ENCODE measurements at places on chromosomes 5 and 9.

DNA sequence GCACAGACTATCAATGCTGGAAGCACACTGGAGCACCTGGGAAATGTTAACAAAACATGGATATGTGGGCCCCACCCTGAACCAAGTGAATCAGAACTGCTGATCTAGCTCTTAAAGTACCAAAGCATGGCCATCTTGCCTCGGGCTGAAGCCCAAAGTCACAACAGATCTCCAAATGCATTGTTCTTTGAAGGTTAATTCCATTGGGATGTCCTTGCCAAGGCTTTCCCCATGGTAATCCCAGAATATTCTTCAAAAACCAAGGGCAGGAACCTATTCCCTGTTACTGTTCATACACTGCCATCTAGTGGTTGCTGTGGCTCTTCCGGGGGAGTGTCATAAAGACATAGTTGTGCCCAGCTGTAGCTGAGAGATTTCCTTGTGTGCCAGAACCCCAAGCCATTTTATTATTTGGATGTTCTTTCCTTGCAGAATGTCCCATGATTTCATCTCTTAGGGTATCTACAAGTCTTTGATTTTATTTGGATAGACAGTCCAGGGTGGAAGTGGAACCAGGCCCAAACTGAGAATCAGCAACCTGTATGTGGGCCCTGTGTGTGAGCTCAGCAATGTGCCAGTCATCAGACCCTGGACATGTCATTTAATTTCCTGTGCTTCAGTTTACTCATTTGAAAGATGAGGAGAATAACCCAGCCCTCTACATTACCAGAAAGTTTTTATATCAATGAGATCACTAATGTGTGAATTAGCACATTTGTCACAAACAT is 290.0 kb downstream of the ACTL7B start:
- DNase-seq = no peak

DNA sequence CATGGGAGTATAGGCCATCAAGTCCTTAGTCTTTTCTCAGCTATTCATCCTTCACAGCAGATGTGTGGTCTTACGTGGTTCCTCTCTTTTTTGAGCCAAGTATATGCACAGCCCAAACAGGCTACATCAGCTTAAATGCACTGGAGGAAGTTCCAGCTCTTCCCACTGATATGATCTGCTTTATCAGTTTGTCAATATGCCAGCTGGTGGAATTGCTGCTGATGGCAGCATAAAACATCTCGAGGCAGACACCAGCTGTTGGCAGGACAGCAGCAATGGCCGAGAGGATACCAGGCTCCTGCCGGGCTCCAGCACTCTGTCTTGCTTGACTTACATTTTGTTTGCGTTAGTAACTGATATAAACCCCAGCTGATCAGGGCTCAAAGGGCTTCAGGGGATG is 143.4 kb downstream of the TENT4A start:
- DNase-seq = no peak

DNA sequence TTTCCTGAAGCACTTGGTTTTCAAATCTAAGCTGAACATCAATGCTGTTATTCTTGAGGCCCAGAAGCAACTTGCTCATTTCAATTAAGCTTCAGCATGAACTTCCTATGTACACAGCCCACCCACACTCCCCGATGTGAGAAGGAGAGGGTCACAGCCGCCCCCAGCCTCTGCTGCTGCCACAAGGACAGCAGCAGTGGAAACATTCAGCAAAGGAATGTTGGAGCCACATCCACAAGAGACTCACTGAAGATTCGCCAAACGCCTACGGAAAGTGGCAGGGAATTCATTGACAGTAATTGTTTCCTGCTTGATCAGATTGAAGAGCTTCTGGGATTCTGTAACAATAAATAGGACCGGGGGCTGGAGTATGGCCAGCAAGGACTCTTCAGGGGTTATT is 2.9 kb downstream of the TGFBI start:
- DNase-seq = no peak

DNA sequence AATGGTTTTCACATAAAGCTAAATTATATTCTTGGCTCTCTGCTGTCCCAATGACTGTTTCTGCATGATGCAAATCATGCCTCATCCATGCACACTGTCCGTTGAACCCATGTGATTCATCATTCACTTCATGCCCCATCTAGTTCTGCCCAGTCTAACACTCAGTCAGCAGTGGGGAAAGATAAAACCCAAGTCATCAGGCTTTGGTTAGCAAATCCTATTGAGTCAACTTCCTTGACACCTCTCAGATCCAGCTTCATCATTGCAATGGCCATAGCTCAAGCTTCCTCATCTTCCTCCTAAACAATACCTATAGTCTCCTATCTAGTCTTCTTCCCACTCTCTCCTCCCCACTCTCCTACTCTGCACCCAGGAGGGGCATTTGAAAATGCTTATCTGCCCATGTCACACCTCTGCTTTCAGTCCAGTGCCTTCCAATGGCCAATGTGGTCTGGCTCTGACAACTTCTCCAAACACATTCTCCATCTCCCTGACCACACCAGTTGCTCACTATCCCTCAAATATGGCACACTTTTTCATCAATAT is 266.0 kb upstream of the TRIM32 start:
- DNase-seq = no peak

DNA sequence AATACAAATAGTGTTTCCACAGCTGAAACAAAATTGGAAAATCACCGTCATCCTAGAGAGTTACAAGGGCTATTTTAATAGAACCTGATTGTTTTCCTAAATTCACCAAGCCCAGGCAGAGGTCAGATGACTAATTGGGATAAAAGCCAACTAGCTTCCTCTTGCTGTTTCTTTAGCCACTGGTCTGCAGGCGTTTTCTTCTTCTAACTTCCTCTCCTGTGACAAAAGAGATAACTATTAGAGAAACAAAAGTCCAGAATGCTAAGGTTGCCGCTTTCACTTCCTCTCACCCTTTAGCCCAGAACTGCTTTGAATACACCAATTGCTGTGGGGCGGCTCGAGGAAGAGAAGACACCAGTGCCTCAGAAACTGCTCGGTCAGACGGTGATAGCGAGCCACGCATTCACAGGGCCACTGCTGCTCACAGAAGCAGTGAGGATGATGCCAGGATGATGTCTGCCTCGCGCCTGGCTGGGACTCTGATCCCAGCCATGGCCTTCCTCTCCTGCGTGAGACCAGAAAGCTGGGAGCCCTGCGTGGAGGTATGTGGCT is at the start of gene TLR4:
Gene TLR4 (plus strand): TSS at position 380 of the 552 bp plus-strand sequence. CDS start 70 bp downstream, at position 450.
- DNase-seq = no peak

GRCh38 chr9:124007565-124008302 is 3.8 kb upstream of the LHX2 start:
- no peak for DNase-seq

DNA sequence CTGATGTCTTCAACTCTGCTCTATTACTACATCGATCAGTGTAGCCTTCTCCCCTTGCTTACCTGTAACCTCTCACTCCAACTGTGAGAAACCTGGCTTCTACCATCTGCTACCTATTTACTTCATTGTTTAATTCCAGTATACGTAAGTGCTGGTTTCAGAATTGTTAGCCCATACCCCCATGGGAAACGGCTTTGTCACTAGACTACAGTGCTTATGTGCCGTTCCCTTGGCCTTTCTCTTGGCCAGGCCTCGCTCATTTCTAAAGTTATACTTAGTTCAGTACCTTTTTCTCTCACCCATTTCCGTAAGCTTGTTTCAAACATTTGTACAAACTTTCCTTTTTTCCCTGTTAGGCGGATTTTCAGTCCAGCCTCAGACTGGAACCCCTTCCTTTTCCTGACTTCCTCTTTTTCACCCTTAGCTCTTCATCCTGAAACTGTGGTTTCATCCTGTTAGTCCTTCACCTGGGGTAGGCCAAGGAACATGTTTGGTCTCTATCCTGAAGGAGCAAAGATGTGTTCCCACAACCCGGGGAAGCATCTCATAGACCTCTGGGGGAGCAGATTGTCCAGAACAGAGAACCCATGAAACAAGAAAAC is 21.7 kb downstream of the ALG2 start:
- DNase-seq = no peak

DNA sequence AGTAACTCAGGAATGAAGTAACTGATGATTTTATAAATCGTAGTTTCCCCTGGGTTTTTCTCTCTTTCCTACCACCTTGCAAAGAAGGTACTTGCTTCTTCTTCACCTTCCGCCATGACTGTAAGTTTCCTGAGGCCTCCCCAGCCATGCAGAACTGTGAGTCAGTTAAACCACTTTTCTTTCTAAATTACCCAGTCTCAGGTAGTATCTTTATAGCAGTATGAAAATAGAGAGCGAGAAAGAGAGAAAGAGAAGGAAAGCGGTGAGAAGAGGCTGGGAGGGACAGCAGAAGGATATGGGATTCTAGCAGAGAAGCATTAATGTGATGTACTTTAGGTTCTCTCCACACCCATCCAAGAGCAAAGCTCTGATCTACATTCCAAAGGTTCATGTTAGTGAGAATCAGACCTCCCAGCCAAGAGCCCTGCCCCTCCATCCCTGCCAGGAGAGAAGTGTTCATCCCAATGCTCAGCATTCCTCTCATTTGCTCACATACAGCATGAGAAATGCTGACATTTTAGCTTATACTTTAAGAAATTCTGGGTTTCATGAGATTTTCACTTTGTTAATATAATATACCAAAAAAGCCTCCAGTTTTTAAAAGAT is 185.0 kb upstream of the PTGER4 start:
- DNase-seq = no peak

GRCh38 chr9:77839459-77840140 is 191.5 kb upstream of the GNA14 start:
- no peak for DNase-seq

- DNase-seq = no peak
Measured at GRCh38 chr9:129383019-129383560, 205.0 kb upstream of the IER5L start.

DNA sequence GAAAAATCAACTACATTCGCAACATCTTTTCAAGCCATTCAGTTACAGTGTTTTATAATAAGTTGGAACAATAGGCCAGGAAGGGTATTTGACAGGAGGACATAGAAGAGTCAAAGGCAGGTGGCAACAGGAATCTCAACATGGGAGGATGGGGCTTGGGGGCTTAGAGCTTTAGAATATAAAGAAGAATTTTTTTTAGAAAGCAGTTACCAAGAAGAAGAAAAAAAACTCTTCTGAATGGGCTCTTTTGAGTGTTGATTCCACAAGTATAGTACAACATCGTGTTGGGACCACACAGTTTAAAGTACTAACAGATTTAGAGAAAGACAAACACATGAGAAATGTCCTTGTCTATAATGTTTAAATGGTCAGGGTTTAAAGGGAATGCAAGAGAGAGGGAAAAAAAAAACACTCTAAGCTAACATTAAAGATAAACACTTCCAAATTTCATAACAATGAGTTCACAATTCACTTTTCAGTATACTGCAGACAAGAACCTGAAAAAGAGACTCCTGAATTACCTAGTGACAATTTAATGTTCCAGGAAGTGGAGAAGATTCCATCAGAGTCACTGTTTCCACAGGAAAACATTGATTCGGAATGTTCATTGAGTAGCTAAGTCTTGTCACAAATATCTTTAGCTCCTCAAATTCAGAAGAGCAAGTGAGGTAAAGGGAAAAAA is 282.3 kb downstream of the DEPDC1B start:
- DNase-seq = no peak

GRCh38 chr5:15034379-15034778 is 162.8 kb upstream of the ANKH start:
- no peak for DNase-seq

GRCh38 chr5:170390472-170390871 is 1.3 kb upstream of the KCNMB1 start:
- no peak for DNase-seq

GRCh38 chr9:129006328-129007034 is 21.6 kb downstream of the SH3GLB2 start:
- DNase-seq = no peak

- DNase-seq = no peak
Measured at GRCh38 chr5:145787996-145788395, 47.1 kb downstream of the PRELID2 start.

- no peak for DNase-seq
Measured at GRCh38 chr9:130756455-130757152, 63.0 kb downstream of the EXOSC2 start.

GRCh38 chr5:10760921-10761184 is 181 bp downstream of the DAP start:
- no peak for DNase-seq

DNA sequence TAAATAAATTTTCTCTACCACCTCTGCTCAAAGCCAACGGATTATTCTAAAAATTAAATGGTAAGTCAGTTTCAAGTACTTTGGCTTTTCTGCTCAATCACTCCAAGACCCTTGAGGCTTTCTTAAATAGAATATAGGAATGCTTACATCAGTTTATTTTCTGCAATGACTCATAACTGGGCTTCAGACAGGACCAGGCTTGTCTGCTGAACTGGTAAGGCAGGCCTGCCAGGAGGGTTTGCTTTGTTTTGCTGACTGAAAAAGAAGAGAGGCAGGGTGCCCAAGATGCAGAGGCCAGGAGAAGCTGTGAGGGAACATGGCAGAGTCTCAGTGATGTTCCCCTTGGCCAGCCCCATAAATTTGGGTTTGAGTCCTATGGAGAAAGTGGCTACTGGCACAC is 60.3 kb upstream of the EPB41L4A start:
- no peak for DNase-seq

GRCh38 chr9:127974769-127975261 is 6.0 kb downstream of the EEIG1 start:
- no peak for DNase-seq

GRCh38 chr5:145585443-145586148 is 249.5 kb downstream of the PRELID2 start:
- no peak for DNase-seq

DNA sequence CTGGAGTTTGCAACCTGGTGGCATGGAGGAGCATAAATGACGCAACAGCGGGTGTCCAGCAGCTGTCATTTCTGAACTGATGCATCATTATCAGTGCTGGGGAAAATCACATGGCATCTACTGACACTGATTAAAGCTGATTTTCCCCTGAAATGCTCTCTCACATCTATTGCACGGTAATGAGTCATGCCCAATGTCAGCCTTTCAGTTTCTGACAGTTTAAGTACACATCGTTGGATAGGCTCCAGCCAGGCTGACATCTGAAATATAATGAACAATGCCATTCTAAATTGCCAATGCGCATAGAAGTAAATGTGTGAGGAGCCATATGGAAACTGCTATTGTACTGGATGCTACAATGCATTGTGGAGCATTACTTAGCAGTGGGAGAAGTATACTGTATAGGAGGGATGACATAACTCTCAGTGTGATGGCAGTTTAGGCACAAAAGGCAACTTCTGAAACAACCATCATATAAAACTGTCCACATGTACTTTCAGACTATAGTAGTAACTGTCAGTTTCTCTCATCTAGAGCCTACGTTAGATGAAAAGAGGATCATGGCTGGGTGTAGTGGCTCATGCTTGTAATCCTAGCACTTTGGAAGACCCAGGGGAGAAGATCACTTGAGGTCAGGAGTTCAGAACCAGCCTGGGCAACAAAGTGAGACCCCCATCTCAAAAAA is 389.3 kb upstream of the DMAC1 start:
- DNase-seq = no peak

DNA sequence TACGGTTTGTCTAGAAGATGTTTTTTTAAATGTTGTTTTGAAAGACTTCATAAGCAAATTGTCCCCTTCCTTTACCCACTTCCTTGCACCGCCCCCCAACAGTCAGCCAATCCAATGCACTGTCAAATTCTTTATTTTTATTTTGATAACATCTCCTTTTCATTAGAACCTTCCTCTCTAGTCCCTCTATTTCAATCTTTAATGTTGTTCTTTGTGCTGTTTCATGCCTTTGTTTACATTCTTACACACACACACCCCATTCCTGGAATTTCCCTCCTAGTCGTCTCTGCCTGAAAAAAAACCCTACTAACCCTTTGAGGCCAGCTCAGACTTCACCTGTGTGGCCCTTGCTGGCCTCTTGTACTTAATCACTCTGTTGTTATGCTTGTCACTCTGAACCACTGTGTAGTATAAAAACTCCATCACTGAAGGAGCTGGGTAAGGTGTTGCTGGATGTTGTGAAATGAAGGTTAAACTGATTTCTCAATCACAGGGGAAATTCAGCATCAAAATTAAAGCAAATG is 133.4 kb downstream of the UGCG start:
- no peak for DNase-seq

Measured in activated CD4-positive, CD25-positive, alpha-beta regulatory T cell treated with anti-CD3 and anti-CD28 coated beads, Interleukin-2, amount 50 U/mL, for 16 hours (primary cell).